Stomach (tissue), 19 donors: ENCODE measurements at places on chromosomes 13 and 19.

DNA sequence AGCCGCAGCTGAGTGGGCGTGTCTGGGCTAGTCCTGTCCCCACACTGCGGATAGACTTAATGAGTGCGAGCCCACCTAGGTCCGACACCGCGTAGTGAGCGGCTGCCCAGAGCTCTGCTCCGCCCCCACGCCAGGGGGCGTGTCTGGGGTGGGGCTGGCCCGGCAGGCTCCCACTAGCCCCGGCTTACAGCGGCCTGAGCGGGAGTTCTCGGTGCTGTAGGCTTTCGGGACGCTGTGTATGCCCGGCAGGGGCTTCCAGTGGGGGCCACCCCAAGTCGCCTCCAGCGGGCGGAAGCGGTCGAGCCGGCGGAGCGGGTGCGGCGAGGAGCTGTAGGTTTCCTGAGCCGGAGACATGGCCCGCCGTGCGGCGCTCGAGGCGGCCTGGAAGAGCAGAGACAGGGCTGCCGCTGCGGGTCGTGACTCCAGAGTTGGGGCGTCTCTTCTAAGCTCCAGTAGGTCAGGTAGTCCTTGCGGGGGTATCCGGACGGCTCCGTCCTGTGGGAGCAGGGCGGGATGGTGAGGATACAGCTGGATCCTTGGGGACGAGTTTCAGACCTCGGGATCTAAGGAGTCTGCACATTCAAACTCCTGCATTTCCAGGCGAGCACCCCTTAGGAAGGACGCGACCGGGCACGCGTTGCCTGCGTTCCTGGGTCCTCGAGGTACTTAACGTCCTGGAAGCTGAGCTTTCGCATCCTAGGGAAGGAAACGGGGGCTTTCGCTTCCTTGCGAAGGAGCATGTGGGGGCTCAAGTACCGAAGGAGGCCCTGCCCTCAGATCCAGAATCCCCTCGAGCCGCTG is 1.2 kb downstream of the CGB7 start:
- peak; percentile 79 for DNase-seq

GRCh38 chr13:43487461-43487860 is 299.3 kb downstream of the ENOX1 start:
- no peak for DNase-seq

GRCh38 chr13:80955501-80955900 is 614.6 kb upstream of the SPRY2 start:
- DNase-seq = no peak

DNA sequence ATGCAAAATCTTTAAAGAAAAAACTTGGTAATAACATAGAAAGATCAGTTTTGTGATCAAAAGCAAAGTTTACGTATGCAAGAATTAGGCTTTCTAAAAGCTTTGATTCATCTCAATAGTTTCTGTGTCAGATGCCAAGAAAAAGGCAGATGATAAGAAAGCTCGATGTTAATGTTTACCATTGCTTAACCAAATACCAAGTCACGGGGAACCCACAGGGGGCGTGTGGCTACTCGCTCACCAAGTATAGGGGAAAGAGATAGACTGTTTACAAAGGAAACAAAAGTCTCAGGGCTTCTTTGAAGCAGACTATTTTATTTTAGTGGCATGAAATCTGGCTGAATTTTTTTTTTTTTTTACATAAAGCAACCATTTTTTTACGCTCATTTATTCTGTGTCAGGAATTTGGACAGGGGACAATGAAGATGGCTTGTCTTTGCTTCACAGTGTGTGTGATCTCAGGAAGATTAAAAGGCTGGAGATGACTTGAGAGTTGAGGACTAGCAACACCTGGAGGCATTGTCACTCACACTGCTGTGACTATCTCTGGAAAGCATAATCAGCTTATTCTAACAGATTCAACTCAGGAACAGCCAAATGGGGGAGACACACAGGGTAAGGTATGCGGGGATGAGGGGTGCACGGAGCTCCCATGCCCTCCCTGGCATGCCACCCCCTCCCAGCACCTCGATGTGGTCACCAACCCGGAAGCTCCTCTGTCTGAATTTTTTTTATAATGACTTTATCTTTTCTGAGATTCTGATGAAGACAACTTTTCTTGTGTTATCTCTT is 24.9 kb downstream of the RCBTB1 start:
- peak; percentile 74 for DNase-seq

- DNase-seq = no peak
Measured at GRCh38 chr19:2249880-2250765, 1.0 kb downstream of the AMH start.

DNA sequence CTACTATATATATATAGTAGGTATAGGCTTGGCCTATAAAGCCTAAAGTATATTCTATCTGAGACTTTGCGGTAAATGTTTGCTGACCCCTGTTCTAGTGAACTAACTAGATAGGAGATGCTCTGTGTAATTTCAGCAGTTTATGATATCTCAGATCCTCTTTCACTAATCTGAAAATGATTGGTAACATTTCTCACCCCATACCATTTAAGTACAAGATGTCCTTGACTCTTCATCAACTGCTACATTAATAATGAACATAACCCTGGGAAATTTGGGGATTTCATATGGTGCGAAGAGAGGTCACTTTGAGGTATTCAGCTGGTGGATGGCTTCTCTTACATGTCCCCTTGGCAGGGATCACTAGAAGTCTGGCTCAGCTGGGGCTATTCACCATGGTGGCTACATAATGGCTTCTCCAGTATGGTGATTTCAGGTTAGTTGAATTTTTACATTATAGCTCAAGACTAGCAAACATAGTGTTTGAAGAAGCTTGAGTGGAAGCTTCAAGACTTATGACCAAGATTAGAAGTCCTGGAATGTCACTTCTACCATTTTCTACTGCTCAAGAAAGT is 103.6 kb upstream of the MYCBP2 start:
- no peak for DNase-seq

DNA sequence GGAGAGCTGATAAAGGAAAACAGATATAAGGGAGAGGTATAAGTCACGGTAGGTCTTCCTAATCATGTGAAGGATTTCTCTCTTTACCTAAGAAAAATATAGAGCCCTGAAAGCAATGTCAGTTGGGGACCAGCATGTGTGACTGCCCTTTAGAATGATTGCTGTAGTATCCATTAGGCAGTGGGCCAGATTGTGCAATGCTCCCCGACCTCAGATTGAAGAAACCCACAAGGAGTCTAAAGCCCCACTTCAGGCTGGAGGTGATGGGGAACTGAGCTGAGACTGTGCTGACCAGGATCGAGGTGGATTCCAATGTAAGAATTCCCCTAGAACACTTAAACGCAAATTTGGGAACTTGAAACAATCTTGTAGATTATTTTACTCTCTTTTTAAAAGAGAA is 614.4 kb downstream of the LIG4 start:
- no peak for DNase-seq
